ENCODE measurements at places on chromosomes 6 and 20.

- no peak for DNase-seq
Observed at GRCh38 chr6:78525976-78526375, 341.4 kb upstream of the IRAK1BP1 start.

GRCh38 chr6:80364149-80364548 is 257.7 kb downstream of the BCKDHB start:
- no peak for DNase-seq

DNA sequence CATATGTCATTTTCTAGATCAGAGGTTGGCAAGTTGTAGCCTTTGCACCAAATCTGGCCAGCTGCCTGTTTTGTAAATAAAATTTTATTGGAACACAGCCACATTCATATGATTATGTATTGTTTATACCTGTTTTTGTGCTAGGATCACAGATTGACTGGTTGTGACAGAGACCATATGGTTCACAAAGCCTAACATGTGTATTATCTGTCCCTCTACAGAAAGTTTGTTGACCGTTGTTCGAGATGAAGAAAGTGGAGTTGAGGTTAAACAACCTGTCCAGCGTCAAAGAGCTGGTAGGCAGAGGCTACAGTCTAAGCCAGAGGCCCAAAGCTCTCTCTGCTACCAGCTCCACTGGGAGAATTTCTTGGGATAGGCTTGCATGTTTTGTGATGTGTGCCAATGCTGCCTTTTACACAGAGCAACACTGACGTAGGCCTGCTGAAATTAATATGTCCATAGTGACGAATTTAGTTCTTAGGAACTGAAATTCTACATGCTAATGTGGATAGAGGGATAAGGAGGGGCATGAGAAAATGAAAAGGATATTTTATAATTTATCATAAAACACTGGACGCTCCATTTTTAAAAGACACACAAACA is 11.7 kb upstream of the IGF2R start:
- DNase-seq = no peak

DNA sequence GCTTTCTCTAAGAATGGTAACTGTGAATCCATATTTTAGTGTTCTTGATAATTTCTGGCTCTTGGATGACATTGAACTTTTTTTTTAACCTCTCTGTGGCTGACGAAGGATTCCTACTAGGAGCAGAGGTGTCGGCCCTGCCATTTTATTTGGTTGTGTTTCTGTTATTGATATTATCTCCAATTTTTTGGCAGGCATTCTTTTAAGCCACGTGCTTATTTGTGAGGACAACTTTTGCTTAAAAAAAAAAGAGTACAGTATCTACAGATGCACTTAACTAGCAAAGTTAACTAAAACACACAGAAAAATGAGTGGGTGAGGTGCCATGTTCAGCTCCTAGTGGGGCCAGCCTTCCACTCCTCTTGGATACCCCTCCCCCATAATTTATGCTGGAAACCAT is 1.1 kb downstream of the FANCE start:
- DNase-seq = peak; percentile 7
